ENCODE measurements at places on chromosomes 2 and 18.

DNA sequence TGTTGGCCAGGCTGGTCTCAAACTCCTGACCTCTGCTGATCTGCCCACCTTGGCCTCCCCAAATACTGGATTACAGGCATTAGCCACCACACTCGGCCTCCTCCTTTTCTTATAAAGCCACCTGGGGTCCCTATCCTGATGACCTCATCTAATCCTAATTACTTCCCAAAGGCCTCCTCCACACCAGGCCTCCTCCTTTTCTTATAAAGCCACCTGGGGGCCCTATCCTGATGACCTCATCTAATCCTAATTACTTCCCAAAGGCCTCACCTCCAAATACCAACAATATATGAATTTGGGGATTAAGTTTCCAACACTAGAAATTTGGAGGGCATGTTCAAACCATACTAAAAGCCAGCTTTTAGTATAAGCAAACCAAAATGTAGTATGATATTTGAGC lies 9.7 kb upstream of the RMC1 start:
- no peak for DNase-seq

DNA sequence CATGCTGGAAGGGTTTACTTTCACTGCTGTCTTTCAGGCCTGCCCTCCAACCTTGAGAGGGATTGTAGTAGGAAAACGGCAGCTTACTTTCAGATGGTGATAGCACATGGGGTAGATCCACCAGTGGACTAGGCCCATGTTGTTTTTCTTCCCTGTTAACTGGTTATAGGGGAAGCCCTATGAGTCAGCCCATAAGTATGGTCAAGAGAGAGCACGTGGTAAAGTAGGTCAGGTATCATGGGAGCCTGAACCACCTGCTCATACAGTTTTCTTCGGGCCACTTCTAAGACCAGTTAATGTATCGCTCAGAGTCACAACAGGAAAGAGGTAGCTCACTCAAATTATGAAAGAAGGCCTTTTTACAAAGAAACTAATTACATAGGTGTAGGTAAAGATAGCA lies 33.0 kb downstream of the PDK1 start:
- no peak for DNase-seq

GRCh38 chr2:50546790-50547189 lies 485.1 kb downstream of the NRXN1 start:
- DNase-seq = no peak

GRCh38 chr18:71352618-71353017 lies 1063.8 kb downstream of the SOCS6 start:
- no peak for DNase-seq
